ENCODE measurements at places on chromosomes 7 and 10.
A peak's percentile ranks its signal among the peaks of the same experiment; 100 is the strongest.

DNA sequence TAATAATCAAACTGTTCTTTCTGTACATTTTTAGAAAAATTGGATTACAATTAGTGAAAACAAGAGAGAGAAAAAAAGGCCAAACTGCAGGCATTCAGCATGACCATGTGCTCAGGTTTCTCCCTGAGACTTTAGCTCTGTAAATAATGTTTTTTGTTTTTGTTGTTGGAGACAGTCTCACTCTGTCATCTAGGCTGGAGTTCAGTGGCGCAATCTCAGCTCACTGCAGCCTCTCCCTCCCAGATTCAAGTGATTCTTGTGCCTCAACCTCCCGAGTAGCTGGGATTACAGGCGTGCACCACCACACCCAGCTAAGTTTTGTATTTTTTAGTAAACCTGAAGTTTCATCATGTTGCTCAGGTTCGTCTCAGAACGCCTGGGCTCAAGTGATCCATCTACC lies 23.0 kb downstream of the BZW2 start:
- DNase-seq = no peak

DNA sequence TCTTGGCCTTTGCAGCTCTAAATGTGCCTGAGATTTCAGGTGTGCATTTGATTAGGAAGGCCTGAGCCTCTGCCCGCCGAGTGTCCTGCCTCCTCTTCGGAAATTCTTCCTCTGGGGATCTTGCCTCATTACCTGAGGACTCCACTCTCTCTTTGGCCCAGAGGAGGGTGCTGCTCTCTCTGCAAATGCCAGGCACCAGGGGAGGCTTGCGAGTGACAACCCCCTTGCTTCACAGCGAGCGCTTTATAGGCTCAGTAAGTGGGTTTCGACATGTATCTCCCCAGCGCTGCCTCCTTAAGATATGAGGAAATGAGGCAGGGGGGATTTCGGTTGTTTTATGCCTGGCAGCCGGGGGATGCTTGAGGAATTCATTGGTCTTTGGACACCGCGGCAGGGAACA lies 423.9 kb downstream of the GLRX3 start:
- no peak for DNase-seq

DNA sequence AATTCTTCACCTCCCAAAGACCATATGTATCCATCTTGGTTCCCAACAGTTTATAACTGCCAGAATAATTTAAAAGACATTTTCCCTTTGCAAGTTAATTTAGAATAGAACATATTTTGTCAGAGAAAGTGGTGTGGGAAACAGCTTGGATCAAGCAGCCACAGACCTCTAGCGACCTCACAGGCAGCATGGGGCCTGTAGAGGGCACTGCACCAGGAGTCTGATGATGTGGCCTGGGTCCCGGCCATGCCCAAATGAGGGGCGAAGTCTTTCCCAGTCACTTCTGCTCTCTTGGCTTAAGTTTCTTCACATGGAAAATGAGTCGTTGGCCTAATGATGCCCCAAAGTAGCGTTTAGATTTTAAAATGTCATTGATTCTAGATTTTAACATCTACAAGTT lies 243.2 kb downstream of the SDK1 start:
- no peak for DNase-seq

DNA sequence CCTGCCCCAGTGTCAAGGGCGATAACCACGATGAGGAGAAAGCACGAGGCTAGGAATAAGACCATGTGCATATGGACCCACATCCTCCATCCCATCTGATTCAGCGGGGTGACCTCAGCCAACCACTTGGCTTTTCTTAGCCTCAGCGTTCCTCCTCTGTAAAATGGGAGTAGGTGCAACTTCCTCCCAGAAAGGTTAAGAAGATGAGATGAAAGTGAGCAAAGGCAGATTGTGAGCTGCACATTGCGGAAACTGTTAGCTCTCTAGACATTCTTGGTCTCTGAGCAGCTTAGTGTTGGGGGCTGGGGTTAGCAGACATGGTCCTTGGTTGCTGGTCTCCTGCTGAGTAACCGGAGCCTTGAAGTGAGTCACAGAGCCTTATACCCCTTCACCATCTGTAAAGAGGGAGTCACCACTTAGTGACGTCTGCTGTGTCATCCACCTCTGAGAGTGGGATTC lies 497.3 kb upstream of the GALNT17 start:
- DNase-seq = no peak

- peak; percentile 7 for DNase-seq
Measured at GRCh38 chr10:95756041-95756761, at the start of gene ENTPD1. Gene ENTPD1, plus strand, starts transcription at chr10:95756163. Its CDS starts 77 bp downstream, at chr10:95756240.

GRCh38 chr10:121521794-121522556 lies 76.3 kb downstream of the FGFR2 start:
- no peak for DNase-seq

DNA sequence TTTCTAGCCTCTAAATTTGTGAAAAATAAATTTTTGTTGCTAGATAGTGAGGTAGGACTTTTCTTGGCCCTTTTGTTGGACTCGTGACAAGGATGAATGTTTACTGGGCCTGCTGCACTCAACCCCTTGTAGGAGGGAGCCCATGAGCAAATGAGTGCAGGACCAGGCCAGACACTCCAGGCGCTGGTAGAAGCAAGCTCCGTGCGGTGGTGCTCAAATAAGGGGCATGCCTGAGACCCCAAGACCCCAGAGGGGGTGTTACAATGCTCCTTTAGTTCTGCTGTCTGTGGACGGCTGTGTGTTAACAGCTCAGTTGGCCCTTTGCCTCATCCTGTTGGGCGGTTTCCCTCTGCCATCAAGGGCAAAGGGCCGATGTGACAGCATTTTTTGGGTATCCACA lies 1195.3 kb upstream of the PHF14 start:
- DNase-seq = no peak

GRCh38 chr7:34038816-34039470 lies 133.6 kb downstream of the BMPER start:
- no peak for DNase-seq

DNA sequence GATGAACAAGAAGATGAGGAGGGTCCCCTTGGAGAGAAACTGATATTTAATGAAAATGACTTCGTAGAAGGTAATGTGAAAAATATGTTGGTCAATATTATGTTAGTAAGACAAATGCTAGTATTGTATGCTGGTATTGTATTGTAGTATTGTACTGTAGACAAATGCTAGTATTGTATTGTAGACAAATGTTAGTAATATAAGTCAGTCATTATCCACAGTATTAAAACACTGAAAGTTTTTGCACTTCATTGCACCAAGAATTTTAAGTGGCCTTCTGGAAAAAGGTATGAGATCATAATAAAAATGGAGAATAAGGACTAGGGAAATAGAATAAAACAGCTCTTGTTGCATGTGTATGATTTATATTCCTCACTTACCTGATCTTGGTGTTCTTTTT lies 17.5 kb downstream of the CSGALNACT2 start:
- no peak for DNase-seq
